ENCODE measurements at places on chromosomes 12 and 14.

DNA sequence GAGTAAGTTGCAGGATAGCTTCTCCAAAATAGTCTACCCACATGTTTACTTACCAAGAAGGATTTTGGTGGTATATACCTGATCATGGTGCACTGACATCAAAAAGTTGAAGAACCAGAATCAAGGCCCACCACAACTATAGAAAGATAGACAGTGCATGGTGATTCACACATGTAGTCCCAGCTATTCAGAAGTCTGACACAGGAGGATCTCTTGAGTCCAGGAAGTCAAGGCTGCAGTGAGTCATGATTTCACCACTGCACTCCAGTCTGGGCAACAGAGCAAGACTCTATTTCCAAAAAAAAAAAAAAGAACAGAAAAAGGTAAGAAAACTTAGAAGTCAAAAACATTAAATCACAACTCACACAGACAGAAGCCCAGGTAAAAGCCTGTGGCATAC, 422.2 kb upstream of the FOXG1 start:
- DNase-seq: no peak

- DNase-seq: no peak
Observed at GRCh38 chr12:124588751-124589267, 21.4 kb upstream of the NCOR2 start.

DNA sequence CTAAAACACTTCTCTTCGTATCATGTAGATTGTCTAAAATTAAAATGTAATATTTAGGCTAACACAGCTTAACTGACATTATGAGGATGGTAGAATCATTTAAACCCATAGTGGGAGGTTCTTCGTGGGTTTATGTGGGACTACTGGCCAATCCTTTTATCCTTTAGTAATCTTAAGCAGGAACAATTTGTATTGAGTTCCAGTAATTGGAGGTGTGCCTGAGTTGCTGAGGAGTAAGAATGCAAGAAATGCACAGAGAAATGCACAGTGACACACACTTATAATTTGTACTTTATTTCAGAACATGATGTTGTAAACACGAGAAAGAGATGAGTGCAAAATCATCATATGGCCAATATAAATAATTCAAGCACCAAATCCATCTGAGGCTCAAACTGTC, 22.3 kb downstream of the OTOGL start:
- DNase-seq: no peak

DNA sequence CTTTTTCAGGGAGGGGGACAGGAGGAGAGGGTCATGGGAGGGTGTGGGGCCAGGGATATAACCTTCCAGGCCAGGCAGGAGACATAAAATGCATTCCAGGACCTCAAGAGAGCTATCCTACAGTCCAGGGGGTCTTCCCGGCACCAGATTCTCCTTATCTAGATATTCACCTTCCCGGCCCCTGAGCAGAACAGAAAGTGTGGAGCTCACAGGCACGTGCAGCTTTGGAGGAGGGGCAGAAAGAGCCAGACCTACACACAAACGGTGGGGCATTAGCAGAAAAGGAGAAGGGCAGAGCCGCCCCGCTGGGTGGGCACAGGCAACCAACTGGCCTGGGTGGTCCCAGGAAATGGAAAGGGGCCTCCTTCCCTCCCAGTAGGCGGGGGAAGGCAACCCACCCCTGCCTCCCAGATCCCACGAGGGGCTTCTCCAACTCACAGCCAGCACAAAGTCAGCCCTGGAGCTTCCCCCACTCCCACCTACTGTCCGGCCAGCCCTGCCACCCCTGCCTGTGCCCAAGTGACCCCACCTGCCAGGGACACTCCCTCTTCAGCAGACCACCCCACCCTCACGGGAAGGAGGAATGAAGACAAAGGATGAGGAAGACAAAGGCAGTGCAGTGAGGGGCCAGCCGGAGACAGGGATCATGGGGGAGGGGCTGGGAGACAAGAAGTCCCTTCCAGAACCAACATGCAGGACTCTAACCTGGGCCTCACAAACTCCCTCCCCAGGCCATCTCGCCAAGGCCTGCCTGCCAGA, 33.3 kb downstream of the CCDC85C start:
- no peak for DNase-seq

DNA sequence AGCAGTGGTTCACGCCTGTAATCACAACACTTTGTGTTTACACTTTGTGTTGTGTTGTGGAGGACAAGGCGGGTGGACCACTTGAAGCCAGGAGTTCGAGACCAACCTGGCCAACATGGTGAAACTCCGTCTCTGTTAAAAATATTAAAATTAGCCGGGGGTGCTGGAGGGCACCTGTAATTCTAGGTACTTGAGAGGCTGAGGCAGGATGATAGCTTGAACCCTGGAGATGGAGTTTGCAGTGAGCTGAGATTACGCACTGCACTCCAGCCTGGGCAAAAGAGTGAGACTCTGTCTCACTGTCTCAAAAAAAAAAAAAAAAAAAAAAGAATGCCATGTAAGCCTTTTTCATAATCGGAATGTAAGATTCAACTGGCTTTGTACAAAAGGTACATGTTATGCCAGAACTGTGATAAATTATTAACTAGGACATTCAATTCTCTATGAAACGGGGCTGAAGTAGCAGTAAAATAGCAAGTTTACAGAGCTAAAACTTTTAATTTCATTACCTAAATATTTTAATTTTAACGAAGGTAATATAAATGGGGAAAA, 13.9 kb upstream of the PITPNM2 start:
- DNase-seq: no peak

DNA sequence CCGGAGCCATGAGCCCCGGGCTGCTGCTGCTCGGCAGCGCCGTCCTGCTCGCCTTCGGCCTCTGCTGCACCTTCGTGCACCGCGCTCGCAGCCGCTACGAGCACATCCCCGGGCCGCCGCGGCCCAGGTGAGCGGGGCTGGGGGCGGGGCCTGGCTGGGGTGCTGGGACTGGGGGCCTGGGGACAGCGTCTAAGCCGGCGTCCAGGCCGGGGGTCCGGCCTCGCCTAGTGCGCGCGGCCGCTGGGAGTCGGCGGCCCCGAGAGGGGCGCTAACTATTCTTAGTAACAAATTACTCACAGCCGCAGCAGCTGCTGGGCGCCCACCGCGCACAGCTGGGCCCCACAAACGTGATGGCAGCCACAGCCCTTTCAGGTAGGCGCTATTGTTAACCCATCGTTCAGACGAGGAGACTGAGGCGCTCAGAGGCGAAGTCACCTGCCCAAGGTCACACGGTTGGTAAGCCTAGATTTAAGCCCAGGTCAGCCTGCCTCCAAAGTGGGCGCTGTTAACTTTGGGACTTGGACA, 374 bp downstream of the CYP46A1 start:
- peak; percentile 68 for DNase-seq

- no peak for DNase-seq
Observed at GRCh38 chr12:96219700-96220206, 25.6 kb downstream of the ELK3 start.

DNA sequence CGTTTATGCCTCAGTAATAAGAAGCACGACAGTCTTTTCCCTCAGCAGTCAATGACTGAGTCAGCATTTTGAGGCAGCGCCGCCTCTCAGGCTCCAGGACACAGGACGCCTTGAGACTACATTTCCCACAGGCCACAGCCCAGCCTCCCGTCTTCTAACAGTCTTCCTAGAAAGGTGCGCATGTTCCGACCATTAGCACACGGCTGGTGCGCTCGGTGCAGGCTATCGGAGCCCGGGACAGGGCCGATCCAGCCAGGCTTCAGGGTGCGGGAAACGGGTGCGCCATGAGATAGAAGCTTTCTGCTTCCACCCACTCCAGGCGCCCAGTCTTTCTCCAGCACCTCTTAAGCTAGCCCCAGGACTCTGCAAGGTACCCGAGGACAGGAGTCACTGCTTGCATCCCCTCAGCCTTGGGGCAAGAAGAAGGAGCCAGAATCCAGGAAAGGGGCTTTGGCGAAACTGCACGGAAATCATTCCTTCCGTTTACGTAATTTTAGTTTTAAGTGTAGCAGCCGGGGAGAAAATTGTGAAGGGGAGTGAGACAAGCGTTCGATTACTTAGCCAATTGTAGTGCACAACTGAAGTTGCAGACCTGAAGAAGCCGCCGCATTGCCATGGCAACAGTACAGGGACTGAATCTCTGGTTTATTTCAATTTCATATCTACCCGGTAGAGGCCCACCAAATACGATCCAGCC, 54.0 kb downstream of the ZNF641 start:
- DNase-seq: no peak

- DNase-seq: no peak
Observed at GRCh38 chr12:67148265-67148664, 120.9 kb upstream of the CAND1 start.

DNA sequence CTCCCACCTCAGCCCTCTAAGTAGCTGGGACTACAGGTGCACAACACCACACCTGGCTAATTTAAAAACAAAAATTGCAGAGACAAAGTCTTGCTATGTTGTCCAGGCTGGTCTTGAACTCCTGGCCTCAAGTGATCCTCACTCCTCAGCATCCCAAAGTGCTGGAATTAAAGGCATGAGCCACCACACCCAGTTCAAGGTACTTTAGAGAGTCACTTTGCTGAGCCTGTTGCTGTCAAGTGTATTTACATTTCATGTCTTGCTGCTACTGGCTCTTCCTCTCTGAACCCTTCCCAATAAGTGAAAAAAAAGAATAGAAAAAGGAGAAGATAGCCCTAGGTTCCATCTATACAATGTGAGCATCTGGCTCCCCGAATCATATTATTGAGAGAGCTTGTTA, 38.4 kb downstream of the SLCO1A2 start:
- no peak for DNase-seq

DNA sequence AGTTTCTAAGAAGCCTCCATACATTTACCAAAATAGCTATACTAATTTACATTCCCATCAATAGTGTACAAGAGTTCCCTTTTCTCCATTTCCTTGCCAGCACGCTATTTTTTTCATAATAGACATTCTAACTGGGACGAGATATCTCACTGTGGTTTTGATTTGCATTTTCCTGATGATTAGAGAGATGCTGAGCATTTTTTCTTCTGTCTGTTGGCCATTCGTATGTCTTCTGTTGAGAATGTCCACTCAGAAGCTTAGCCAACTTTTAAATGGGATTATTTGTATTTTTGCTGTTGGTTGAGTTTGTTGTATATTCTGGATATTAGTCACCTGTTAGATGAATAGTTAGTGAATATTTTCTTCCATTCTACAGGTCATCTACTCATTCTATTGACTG, 144.1 kb downstream of the PRKD1 start:
- DNase-seq: no peak

GRCh38 chr14:101449114-101449513, 112.2 kb upstream of the DIO3 start:
- DNase-seq: no peak

GRCh38 chr14:99081156-99081765, 190.7 kb downstream of the BCL11B start:
- no peak for DNase-seq

DNA sequence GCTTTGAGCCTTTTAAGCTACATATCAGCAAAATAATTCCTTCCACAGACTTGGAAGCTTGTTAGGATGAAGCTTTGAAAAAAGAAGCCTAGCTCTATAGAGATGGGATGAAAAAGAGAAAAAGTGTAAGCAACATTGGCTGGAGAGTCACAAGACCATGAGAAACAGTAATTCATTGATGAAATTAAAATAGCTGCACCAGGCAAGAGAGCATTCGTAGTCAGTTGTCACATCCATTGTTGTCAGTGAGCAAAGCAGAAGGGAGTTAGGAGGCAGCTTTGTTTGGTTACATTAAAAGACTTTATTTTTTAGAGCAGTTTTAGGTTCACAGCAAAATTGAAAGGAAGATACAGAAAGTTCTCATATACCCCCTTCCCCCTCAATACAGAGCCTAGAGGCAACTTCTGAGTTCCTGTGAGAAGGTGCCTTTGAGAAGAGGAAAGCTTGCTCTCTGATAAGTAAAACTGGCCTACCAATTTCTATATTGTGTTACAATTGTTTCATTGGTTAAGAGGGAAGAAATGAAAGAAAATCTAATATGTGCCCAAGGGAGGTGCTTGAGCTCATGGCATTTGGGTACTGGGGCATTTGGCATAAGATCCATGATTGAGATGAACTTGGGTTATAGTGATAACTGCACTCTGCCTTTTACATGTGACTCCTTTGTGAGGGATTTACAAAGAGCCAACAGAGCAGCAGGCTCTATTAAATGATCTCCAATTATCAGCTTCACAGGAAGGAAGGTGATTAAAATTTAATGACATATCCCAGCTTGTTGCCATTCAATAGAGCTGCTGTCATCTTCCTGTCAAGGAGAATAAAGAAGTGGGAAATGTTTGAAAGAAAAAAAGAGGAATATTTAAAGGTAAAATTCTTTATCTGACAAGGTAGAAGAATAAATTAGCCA, 361.3 kb upstream of the TMTC1 start:
- no peak for DNase-seq

GRCh38 chr12:74890237-74890599, 319.4 kb downstream of the KCNC2 start:
- no peak for DNase-seq

DNA sequence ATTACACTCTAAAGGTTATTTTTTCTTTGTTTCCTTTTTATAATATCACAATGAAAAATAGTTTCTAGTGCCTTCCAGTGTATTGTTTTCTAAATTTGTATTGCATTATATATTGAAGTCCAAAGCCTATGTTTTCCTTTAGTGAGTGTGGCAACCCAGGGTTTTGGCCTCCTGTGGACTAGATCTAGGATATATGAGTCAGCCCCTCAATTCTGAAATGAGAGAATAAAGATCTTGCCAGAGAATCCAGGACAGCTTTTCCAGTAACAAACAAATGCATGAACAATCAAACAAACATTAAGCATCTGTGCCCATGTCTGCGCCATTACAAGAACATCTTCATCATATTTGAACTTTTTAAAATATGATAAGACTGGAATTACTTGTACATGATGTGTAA, 70.7 kb upstream of the SSTR1 start:
- no peak for DNase-seq

GRCh38 chr12:15322164-15323061, at the start of gene PTPRO:
TSS of gene PTPRO (plus strand) at chr12:15322508.
- peak; percentile 71 for DNase-seq
